Stimulated activated CD4-positive, alpha-beta T cell treated with anti-CD3 and anti-CD28 coated beads, Interleukin-1b, Interleukin-23, amount 100 ng/mL, for 1 hour (primary cell): ENCODE measurements at places on chromosomes 6 and 20.

DNA sequence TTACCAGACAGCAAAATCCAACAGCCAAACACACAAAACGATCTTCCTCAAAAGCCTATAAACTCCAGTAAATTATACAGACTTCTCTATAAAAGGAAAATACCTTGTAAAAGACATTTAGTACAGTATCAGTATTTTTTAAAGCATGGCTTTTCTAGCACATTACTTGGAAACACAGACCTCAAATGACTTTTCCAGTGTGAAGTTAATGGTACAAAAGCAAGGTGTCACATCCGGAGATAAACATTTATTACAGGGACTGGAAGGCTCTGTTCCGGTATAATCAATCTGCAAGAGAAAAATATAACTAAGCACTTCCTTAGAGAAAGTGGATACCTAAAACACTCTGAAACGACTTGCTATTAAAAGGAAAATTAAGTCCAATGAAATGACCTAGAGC is 17.1 kb downstream of the TMEM30A start:
- DNase-seq: no peak

- no peak for DNase-seq
These were observed 5.1 kb upstream of the DEFB127 start for GRCh38 chr20:152131-152530.

DNA sequence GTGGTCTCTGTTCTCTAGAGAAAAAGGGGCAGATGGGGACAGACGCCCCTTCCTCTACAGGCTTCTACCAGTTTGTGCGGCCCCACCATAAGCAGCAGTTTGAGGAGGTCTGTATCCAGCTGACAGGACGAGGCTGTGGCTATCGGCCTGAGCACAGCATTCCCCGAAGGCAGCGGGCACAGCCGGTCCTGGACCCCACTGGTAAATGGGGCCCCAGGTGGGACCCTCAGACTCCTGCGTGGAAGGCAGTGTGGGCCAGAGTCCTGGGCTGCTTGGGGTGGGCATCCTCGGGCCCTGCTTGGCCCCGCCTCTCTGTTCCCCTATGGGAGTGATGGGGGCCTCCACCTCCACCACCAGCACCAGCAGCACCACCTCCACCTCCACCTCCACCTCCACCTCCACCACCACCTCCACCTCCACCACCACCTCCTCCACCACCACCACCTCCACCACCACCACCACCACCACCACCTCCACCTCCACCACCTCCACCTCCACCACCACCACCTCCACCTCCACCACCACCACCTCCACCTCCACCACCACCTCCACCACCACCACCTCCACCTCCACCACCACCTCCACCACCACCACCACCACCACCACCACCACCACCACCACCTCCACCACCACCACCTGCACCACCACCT is 3.2 kb upstream of the TNFRSF6B start:
- DNase-seq: no peak

DNA sequence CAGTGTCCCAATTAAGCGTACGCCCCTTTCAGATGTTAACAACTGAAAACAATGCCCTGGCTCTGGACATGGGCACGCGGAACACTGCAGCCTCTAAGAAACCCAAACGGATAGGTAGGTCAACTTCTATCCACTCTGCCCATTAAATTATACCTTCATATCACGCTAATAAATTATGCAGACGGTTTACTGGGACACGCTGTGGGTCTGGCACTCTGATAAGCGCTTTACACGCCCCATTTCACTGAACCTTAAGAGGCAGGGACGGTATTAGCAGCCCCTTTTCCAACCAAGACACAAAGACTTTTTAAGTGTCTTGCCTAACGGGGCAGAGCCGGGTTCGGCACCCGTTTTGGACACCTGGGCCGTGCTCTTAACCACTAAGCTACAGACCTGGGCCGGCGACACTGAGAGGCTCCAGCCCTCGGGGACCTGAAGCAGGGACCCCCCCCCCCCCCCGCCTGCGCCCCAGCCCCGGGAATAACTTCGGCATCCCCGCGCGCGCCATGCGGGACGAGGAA is 744 bp downstream of the STAU1 start:
- DNase-seq: no peak

GRCh38 chr6:135522965-135523692 is 25.6 kb upstream of the AHI1 start:
- no peak for DNase-seq

GRCh38 chr6:111711984-111712752 is 106.5 kb upstream of the TRAF3IP2 start:
- no peak for DNase-seq

GRCh38 chr6:168535711-168536110 is 94.7 kb downstream of the SMOC2 start:
- no peak for DNase-seq

DNA sequence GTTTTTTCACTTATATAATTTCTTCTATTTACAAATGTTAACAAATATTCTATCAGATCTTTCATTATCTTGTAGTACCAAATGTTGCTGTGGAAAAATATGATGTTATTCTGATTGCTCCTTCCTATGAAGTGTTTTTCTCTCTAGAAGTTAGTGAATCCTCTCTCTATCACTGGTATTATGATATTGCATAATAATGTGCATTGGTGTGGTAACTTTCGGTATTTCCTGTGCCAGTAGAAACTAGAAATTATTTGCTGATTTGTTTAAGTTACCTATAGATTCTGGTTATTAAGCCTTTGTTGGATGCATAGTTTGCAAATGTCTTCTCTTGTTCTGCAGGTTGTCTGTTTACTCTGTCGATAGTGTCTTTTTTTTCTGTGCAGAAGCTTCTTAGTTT is 342.5 kb downstream of the CENPW start:
- DNase-seq: no peak
